Astrocyte (in vitro differentiated cells and primary cell): ENCODE measurements at places on chromosomes 5 and 9. TPM values are rescaled to one million over a fixed set of nuclear protein-coding genes. Genes with fewer than 3 reads are reported as not detected.

DNA sequence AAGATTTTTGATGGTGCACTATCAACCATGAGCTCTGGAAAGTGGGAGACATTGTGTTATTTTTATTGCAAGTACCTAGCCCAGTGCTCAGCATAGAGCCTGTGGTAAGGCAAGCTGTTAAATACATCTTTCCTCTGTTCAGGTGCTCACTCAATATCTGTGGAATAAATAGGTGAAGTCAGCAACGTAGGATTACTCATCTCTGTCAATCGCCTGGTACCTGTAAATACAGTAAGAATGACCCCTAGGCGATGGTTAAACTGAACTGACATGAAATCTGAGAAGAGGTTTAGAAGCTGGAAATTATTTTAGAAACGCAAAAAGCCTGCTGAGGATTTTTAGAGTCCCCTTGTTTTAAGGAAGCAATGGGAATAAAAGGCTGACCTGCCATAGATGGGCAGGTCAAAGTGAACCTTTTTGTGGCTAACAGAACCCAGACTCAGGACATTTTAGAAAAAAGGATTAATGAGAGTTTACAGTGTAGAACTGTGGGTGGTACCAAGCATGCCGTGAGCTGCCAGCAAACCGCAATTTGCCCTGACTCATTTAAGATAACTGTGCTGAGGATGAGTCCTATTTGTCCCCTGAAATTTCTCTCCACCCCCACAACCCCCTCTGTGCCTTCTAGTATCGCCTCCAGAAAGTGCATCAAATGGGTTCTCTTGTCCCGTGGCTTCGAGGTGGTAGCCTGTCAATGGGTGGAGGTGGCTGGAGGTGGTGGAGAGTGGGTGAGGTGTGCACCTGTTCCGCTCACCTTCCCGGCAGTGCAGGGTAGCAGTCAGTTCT is 375.1 kb downstream of the MED10 start:
- no peak for DNase-seq

DNA sequence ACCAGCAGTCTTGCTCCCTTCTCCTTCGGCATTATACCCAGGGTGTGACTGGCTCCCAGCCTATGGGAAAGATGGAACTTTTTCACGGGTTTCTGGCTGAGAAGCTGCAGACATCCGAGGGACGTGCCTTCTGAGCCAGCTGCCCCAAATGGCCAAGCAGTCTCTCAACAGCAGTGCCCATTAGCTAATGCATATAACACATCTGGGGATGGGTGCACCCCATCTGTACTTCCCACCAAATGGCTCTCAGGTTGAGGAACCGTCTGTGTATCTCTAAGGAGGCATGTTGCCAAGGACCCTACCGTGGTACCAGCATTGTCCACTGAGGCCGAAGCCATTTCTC is 25.0 kb downstream of the C5orf15 start:
- DNase-seq: no peak

PCDHB12 gene
- 0.87 and 1.2 TPM in 2 replicates for total RNA-seq

TMC1 gene
- 0.10 TPM in 1 of 2 replicates, not detected in the other for total RNA-seq

SPATA31C1 gene
- not detected in 2 replicates for total RNA-seq
